ENCODE measurements at places on chromosomes 7 and 10. TPM values are rescaled to one million over a fixed set of nuclear protein-coding genes. Genes with fewer than 3 reads are reported as not detected.

ATP6V0A4 gene
- total RNA-seq = 1.1 TPM

SPDYE9 gene
- total RNA-seq = not detected

- peak; percentile 57 for DNase-seq
Measured at GRCh38 chr10:3623746-3624145, 161.3 kb downstream of the KLF6 start.

UCN3 gene
- total RNA-seq = not detected

- no peak for DNase-seq
Measured at GRCh38 chr10:33416209-33416608, 81.7 kb upstream of the NRP1 start.

- DNase-seq = no peak
Measured at GRCh38 chr7:50394315-50394714, 55.8 kb downstream of the FIGNL1 start.

NUTM2E gene
- 0.24 TPM for total RNA-seq

HELLS gene
- 53.0 TPM for total RNA-seq

GRCh38 chr7:128035712-128036111, 4.5 kb upstream of the LRRC4 start:
- no peak for DNase-seq

GRCh38 chr10:7085913-7086589, 324.8 kb downstream of the SFMBT2 start:
- DNase-seq = no peak

DNA sequence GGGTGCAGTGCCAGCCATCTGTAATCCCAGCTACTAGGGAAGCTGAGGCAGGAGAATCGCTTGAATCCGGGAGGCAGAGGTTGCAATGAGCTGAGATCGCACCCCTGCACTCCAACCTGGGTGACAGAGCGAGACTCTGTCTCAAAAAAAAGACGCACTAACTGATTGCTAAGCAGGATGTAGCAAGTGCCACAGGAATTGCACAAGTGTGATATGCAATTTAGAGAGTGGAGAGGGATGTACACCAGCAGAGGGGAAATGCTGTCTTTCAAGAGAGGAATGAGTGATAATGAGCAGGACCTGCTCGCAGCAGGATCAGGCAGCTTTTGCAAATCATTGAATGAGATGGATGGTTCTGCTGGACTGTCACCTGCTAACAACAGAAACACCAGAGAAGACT, 13.3 kb upstream of the SLC16A12 start:
- no peak for DNase-seq

- no peak for DNase-seq
Measured at GRCh38 chr7:3107889-3108570, 64.4 kb upstream of the CARD11 start.

DNA sequence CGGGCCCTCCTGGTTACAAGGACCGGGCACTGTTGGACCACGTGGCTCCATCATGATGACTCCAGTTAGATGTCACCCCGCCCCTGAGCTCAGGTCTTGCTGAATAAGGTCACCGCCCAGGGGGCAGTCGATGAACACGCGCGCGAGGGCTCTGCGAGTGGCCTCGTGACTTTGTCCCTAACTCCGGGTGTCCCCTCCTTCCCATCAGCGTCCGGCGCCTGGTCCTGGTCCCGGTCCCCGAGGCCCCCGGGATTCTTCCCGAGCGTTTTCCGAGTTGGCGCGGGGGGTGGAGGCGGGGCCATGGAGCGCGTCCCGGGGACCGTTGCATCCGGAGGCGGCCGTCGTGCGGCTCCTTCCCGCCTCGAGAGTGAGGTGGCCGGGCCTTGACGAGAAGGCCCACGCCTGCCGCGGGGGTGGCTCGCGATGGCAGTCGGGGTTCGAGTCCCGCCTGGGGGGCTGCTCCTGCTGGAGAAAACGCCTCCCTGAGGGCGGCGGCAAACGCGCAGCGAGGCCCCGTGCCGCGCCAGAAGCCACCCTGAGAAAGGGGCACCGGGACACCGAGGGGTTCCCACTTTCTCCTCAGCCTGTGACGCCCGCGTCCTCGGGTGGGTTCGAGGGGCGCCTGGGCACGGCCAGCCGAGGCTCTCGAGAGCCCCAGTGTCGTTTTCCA, 569 bp upstream of the NPTX2 start:
- DNase-seq = no peak

DNA sequence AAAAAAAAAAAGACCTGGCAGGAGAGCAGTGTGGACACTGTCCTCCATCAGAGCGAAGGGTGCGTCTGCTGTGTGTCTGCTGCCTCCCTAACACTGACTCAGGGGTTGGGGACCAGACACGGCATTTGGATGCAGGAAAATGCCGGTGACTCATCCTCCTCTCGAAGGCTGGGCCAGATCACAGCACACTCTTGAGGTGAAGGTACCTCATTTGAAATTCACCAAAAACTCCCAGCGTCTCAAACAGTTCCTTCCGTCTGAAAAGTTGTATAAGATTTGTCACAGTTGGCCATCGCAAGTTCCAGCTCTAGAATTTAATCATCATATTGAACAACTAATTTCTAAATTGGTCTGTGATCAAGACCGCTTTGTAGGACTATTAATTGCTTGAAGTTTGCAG, 118.1 kb upstream of the LYZL2 start:
- peak; percentile 43 for DNase-seq

- DNase-seq = peak; percentile 98
Measured at GRCh38 chr7:73850781-73851207, 8.5 kb upstream of the METTL27 start.

HIPK2 gene
- total RNA-seq = 15.8 TPM

- DNase-seq = no peak
Measured at GRCh38 chr7:128263420-128263819, 22.3 kb downstream of the LEP start.

- DNase-seq = no peak
Measured at GRCh38 chr10:122931088-122931906, 20.9 kb downstream of the FAM24A start.

SLC29A4 gene
- total RNA-seq = 1.7 TPM

DNA sequence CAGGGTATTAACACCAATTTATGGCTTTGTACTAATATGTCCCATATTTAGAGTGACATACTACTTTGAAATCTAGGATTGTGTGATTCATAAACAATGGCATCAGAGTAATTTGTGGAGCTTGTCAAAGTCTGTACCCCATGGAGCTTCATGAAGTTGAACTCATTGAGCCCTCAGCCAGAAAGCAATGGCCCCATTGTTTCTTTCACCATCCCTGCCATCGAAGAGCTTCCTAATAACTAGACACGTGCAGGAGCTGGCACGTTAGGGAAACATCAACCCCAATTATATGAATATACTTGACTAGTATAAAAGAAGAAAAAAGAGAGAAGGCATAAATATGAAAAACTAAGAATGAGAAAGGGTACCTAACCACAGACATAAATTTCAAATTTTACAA, 206.6 kb downstream of the CXCL12 start:
- no peak for DNase-seq

ARL5B gene
- 8.8 TPM for total RNA-seq

MYOF gene
- 509 TPM for total RNA-seq

JAKMIP3 gene
- 0.17 TPM for total RNA-seq

Data from HFFc6 (cell line).